ENCODE measurements at places on chromosomes 4 and X. TPM values are rescaled to one million over a fixed set of nuclear protein-coding genes. Genes with fewer than 3 reads are reported as not detected.

SSX4B gene
- total RNA-seq = not detected

USP51 gene
- total RNA-seq = 1.5 TPM

DNA sequence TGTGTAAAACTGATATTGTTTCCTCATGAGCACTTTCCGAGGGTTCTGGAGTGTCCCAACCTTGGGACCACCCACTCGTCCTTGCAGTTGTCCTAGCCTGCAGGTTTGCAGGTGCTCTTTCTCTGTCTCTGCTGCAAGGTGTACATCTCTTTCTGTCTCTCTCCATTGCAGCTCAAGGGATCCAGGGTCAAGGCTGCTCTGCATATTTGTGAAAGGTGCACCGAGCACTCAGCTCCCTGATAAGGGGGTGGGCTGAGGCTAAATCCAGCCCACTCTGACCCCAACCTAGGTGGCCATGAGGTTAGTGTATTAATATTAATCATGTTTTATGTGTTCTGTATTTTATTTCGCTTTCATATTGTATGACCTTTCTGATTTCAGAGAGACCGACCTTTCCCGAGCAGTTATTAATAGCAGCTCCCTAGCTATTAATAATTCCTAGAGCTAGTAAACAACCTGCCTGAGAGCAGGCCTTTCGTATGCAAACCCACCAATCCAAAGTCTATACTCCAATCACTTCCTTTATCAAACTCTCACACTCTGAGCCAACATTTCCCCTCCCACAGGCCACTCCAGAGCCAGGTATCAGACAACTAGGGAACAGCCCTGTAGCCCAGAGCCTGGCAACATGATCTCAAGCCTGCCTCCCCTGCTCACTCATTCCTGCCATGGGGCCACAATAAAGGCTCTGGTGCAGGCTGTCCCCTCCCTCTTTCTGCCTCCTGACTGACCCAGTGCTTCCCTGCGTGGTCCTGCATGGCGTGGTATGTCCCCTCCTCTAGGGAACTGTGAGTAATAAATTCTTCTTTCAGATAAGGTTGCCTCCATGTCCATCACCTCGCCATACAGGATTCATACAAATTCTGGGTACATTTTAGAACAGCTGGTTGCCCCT, 73.9 kb downstream of the SLC2A9 start:
- no peak for DNase-seq

GRCh38 chr4:60223208-60223923, 976.8 kb upstream of the ADGRL3 start:
- no peak for DNase-seq

FREM3 gene
- not detected for total RNA-seq

DNA sequence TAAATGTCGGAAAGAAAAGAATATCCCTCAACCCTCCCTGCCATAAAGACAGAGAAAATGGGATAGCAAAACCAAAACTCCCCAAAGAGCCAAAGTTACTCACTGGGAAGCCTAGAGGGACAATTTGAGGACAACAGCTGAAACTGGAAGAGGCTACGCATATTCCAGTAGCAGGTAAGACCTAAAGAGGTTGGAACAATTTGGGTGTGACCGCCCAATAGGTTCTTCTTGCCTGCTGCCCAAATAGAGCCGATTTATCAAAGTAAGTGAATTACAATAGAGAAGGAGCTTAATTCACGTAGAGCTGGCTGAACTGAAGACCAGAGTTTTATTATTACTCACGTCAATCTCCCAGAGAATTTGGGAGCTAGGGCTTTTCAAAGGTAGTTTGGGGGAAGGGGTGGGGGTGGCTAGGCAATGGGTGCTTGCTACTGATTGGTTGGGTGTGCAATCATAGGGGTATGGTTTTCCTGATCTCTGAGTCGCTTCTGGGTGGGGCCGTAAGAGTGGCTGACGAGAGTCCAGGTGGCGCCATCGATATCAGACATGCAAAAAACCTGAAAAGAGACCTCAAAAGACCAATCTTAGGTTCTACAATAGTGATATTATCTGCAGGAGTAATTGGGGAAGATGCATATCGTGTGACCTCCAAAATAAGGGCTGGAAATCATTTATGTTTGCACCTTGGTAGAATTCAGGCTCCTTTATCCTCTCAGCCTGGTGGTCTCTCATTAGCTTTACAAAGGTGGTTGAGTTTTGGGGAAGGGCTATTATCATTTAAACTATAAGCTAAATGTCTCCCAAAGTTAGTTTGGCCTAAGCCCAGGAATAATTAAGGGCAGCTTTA, 39.0 kb upstream of the SLC7A3 start:
- peak; percentile 16 for DNase-seq

Measured in activated CD8-positive, alpha-beta T cell treated with anti-CD3 and anti-CD28 coated beads for 36 hours (primary cell).